ENCODE measurements at places on chromosomes 11 and 22.

DNA sequence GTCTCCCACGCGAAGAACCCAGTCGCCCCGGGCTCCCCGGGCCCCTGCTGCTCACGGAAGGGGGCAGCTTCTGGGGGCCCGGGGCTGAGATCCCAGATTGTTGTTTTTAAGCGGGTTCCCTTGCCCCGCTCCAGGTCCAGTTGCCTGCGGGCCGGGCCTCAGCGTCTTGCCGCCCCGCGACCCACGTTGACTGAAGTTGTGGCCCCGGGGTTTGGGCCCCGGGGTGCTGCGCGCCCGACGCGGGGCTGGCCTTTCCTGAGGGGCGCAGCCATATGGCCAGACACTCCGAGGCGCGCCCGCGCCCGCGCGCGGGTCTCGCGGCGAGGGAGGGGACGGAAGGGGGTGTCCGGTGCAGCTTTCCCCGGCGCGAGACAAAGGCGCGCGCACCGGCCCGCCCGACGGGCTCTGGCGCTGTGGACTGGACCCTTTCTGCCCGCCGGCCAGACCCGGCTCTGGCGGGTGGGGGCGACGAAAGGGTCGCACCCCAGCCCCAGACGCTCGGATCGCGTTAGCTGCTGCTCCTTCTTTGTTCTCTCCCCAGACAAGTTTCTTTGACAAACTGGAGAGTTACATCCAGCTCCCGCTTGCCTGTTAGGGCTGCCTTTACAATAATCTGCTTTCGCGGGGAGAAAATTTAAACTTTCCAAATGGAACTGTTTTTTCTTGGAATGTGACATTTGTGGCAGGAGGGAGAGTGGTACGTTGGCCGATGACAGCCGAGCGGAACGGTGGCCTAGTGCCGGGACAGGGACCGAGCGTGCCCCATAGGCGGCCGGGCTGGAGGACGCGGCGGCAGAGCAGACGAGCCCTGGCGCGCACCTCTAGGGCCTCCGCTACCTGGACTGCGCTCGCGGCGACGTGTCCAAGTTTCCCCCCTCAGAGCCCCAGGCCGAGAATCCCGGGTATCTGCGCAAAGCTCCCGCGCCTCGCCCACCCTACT is 716 bp downstream of the AMOTL1 start:
- DNase-seq, result no peak

- DNase-seq, result no peak
These were observed 11.3 kb downstream of the IFT27 start for GRCh38 chr22:36764641-36765040.

- DNase-seq, result no peak
These were observed 909 bp upstream of the ZNRD2 start for GRCh38 chr11:65569164-65569972.

GRCh38 chr11:18320617-18321016 is 1.3 kb downstream of the HPS5 start:
- DNase-seq, result no peak

GRCh38 chr11:72541257-72541974 is 107.1 kb upstream of the CLPB start:
- no peak for DNase-seq

DNA sequence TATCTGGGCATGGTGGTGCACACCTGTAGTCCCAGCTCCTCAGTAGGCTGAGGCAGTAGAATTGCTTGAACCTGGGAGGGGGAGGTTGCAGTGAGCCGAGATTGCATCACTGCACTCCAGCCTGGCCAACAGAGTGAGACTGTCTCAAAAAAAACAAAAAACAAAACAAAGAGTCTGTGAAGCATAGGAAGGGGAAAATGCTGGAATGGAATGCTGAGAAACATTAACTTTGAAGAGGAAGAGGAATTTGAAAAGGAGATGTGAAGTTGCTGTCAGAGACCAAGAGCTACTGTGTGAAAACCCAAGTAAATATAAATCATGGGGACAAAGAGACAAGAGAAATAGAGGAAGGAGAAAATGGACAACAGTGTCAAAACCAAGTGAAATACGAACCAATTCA is 455.1 kb upstream of the ARHGAP42 start:
- no peak for DNase-seq

DNA sequence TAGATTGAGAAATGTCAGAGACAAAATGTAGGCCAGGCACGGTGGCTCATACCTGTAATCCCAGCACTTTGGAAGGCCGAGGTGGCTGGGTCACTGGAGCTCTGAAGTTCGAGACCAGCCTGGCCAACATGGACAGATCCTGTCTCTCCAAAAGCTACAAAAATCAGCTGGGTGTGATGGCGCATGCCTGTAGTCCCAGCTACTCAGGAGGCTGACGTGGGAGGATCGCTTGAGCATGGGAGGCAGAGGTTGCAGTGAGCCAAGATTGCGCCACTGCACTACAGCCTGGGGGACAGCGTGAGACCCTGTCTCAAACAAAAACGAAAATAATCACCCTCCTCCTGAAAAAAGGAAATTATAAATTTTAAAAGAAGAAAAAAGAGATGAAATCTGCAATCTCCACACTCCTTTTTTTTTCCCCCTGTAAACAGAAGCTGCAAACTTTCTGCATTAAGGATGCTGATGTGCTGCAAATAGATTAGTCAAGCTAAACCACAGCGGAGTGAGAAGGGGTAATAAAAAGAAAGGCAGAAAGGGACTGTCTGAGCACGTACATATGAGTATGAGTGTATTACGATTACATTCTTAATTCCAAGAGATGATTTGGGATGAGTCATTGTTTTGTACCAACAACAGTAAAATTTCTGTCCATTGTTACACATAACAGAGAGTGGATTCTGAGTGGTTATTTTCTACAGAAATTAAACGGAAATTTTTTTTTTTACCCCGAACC is 87.3 kb downstream of the SIK3 start:
- no peak for DNase-seq

DNA sequence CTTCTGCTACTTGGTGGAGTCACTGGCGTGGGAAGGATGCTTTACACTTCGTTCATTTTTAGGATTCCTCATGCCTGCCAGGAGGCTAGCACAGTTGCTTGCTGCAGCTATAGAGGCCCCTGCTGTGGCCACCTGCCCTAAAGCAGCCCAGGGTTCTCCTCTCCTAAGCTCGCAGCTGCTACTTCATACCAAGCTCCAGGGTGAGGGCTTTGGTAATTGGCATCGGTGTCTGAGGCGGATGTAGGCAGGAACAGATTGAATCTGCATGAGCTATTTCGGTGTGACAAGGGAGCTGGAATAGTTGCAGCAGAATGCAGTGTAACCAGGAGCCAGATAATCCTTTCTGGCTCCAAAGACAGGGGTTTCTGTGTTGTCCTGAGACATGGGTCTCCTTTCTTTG is 133.1 kb downstream of the MICAL2 start:
- DNase-seq, result no peak

GRCh38 chr11:64234647-64235379 is 429 bp downstream of the VEGFB start:
- DNase-seq, result no peak

DNA sequence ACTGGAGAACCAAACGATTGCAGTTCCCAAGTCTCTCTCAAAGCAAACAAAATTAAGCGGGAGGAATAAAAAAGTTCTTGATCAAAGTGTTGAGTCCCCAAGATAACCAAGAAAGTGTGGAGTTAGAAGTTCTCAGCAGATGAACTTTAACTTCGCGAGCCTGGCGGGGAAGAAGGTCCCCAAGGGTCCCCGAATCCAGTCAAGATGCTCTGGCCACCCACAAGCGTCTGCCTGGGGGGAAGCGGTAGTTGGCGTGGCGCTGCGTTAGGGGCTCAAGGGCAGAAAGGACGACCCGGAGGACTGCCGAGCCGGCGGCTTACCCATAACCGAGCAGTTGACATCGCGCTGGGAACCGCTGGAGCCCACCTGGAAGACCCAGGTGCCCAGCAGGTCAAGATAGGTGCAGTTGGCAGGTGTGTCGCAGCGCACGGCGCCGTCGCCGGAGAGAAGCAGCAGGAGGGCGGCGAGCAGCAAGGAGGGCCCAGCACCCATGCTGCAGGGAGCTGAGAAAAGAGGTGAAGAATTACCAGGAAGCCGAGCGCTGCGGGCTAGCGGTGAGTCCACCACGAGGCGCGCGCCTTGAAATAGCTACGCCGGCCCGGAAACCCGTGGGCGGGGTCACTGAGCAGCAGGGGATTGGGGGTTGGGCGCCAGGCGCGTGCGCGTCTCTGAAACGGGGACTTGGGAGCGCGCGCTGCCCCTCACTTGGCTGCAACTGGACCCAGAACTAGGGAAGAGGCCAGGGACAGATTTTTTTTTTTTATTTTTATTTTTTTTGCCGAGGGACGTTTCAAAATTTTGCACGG is at the start of gene CTSC:
CTSC (minus strand) TSS at position 556 of the 806 bp plus-strand sequence; CDS start at position 492, 64 bp downstream.
- peak; percentile 92 for DNase-seq

DNA sequence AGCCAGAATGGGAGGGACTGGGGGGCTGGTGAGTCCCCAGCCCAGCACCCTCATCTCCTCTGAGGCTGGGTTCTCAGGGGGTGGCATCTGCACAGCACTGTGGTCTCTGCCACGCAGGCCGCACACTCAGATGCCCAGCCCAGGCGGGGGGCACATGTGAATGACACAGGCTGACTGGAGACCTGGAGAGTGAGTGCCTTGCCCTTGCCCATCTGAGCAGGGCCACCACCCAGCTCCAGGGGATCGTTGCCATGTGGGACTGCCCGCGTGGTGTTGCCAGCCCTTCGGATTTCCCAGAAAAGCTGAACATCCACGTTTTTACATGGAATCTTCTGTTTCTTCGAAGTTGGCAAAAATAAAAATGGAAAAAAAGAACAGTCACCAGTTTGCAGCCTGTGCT is 18.9 kb downstream of the PRDM11 start:
- no peak for DNase-seq

GRCh38 chr22:38706901-38707195 is 1.1 kb downstream of the GTPBP1 start:
- no peak for DNase-seq

- DNase-seq, result peak; percentile 14
These were observed 442 bp downstream of the COPB1 start for GRCh38 chr11:14499178-14499559.

- peak; percentile 45 for DNase-seq
These were observed 764 bp upstream of the PACSIN3 start for GRCh38 chr11:47186700-47187695.

DNA sequence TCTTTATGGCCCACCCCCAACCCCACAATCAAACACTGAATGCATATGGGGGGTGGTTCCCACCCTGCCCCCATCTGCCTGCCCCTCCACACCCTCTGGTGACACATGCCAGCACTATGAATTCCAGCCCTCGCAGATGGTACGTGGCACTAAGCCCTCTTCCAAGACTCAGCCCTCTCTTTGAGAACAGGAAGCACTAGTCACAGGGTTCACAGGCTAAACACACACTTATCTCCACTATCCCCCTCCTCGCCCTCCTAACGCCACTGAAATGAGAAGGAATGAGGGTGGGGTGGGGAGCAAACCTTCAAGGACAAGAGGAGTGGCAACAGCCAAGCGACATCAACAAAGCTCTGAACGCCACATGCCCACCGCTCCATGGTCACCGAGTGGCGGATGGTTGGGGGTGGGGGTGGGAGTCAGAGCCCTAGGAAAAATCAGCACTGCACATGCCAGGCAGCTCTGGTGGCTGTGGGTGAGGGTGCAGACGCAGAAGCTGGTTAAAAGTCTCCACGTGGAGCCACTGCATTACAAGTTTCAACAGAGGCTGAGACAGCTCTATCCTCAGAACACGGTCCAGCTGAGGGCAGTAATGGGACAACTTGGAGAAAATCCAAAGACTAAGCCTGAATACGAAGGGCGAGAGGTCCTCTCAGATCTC is 33.6 kb downstream of the TMEM184B start:
- no peak for DNase-seq

DNA sequence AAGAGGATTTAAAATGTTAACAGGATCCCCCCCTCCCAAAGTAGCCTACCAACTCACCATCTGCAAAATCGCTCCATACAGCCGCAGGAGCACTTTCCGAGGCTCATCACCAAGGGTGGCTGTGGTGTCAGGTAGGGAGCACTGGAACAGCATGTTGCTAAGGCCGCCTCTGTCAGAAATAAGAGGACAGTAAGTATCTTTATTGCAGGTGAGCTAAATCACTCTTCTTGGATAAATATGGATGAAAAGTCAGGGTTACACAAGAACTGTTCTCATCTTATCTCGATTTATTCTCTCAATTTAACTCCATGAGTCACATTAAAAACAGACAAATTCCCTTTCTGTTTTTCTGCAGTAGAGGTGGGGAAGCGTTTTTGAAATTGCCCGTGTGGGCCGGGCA is 24.2 kb downstream of the CHKA start:
- DNase-seq, result no peak

DNA sequence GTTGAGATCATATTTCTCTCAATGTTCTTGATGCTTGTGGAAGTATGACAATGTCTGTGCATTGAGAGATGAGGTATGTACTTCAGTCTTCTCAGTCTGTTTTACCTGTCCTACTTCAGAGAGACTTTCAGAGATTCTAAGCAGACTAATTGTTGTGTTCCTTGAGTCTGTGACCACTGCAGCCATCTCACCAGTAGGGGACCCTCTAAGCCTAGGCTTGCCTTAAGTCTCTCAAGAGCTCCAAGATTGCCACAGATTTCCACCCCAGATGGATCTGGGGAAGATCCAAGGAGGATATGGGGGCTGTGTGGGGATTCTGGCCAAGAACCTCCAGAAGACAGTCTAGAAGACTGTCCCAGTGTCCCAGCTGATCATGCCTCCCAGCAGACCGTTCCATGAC is 179.9 kb upstream of the PLET1 start:
- DNase-seq, result no peak

DNA sequence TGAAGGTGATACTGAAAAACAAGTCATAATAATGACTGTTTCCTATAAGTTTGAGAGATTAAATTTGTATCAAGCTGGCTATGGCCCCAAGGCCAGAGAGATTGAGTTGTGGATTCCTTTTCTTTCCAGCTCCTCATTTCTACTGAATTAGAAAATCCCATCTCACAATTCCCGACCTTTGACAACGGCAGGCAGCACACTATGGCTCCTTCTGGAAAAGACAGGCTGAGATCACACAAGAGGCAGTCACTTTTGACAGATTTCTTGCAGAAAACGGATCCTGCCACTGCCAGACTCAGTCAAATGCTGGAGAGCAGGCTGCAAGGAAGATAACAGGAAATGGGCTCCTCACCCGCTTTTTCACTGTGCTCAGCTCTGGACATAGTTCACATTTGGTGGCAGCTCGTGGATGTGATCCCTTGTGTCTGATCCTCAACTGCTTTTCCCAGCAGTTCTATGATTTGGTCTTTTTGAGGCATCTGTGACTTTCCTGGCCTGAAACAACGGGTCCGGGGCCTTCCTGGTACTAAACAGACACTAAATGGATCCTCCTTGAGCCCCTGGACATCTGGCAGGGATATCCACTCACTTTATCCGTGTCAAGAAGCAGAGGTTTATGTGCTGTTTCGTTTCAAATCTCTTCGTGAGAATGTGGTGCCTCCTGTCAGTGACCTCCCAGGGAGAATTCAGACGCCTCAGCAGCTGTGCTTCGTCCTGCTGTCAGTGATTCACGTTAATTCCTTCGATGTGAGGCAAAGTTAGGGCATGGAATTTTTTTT is 26.1 kb upstream of the RTL6 start:
- no peak for DNase-seq

DNA sequence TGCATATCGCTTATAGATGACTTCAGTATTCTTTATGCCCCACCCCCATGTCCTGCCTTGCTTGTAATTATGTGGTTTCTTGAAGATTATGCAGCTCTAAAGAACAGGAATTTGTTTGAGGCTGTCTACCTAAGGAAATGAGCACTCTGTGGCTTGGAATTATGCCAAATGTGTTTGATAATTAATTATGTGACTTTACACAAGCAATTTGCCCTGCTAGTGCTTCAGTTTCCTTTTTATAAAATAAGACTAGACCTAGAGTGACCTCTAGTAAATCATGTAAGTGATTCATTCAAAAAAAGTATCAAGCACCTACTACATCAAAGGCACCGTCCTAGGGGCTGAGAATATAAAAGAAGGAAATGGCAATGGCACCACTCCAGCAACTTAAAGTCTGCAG is 491.5 kb upstream of the KIRREL3 start:
- no peak for DNase-seq

- no peak for DNase-seq
These were observed 60.2 kb downstream of the LINC01488 start for GRCh38 chr11:69541501-69542313.

All from stimulated activated CD4-positive, alpha-beta T cell treated with anti-CD3 and anti-CD28 coated beads, Interleukin-15, amount 100 ng/mL, for 48 hours (primary cell).